ENCODE measurements at places on chromosomes 7 and 10.

GRCh38 chr7:138228769-138229168 is 152.5 kb downstream of the AKR1D1 start:
- DNase-seq = peak; percentile 45

DNA sequence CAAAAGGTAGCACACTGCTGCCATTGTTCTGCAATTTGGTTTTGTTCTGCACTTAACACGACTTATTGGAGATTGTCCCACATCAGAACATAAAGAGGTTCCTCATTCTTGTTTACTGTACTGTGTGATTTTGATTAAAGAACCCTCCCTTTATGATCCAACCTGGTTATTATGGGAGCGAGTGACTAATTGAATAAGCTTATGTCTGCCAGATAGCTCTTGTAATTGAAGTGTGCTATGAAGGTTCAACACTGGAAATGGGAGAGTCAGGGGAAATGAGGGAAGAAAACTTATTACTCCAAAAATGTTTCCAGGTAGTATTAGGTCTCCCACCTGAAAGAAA is 33.9 kb downstream of the CASP7 start:
- DNase-seq = no peak

DNA sequence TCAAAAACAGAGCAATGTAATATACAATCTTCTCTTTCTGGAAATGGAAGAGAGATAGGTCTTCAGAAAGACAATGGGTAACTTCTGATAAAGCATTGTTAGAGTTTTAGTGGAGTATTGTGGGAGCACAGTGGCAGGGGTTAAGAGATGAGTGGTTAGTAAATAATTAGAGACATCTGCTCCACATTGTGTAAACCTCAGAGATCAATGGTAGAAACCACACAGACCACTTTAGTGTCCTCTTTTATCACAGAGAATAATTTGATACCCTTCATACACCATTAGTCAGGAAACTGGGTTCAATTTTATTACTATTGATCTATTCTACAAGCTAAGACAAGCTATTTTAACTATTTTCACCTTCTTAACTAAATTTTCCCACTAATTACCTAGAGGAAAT is 35.9 kb upstream of the MAGI2 start:
- no peak for DNase-seq

DNA sequence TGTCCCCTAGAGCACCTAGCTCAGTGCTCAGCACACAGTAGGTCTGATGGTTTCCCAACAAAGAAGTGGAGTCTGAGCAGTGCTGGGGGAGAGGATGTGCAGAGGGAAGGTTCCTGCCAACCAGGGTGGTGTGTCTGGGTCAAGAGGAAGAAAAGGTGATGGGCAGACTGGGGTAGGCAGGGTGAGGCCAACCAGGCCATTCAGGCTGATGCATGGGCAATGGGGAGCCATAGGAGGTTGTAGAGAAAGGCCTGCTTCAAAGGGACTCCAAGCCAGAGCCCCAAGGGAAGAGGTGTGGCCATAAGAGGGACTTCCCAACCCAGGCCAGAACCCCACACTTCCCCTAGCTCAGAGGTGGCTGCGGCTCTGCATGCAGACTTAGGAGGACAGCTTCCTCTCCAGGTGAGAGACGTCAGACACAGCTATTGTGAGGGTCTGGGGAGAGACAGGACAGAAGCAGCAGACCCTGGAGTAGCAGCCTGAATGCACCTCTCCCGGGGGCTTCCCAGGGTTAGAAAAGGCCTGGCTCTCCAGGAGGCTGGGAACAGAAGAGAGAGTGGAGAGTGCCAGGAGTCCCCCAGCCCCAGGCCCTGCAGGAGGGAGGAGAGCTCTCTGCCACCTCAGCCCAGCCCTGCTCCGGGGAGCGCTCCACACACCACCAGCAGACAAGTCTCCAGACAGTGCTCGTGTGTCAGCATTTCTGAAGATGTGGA is 87.4 kb upstream of the ZMIZ1 start:
- no peak for DNase-seq

DNA sequence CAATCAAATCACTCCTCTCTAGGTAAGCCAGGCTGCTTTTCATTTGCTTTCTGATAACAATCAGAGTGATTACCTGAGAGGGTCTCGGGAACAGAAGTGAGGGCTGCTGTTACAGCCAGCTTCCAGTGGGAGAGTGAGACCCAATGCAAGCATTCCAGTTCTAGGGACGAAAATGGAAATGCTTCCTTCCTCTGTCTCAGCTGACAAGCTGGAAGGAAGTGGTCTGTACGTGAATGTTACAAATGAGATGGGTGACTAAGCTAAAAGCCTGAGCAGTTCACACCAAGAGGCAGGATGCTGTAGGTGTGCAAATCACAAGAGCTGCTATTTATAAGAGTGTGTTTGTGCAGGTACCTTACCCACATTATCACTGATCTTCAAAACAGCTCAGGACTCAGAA is 772.4 kb downstream of the GRID1 start:
- no peak for DNase-seq

GRCh38 chr7:144709066-144709465 is 126.8 kb downstream of the TPK1 start:
- no peak for DNase-seq

- no peak for DNase-seq
These were observed 9.2 kb upstream of the MRLN start for GRCh38 chr10:59762505-59762904.

- peak; percentile 57 for DNase-seq
These were observed 251.5 kb downstream of the LRMDA start for GRCh38 chr10:75682649-75683557.

GRCh38 chr7:73921623-73922528 is 60.9 kb downstream of the TMEM270 start:
- peak; percentile 89 for DNase-seq

- DNase-seq = no peak
These were observed 376.0 kb downstream of the TFEC start for GRCh38 chr7:115654384-115655214.

DNA sequence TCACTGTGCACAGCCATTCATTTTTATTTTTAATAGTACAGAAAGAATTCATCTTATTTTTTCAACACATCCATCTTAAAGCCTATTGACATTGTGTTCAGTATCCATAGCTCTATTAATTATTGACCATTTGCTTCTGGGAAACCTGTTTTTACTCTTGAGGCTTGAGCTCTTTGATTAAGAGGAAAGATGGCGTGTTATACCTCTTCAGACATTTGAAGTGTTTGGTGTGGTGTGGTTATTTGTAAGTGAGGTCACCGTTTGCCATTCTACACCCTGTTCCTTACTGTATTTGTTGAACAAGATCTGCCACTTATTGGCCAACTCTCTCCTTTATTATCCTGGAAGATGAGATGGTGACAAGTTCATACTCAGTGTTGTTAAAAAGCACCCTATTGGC is 18.4 kb downstream of the C7orf57 start:
- DNase-seq = no peak

DNA sequence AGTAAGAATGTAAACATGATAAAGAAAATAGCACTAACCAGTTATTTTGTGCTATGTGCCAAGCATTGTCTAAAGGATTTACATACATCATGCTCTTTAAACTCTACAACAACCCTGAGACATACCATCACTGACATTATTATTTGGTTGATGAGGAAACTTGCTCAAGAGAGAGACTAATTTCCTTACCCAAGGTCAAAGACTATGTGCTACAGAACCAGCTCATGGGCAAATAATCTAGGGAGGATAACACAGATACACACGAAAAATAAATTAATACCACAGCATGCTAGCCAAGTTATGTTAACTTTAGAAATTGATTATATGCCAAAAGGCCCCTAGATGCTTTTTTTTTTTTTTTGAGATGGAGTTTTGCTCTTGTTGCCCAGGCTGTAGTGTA is 2.7 kb downstream of the ANKRD16 start:
- no peak for DNase-seq

GRCh38 chr10:53898532-53898931 is 902.5 kb downstream of the PCDH15 start:
- DNase-seq = no peak

GRCh38 chr10:101397140-101397539 is 43.2 kb downstream of the BTRC start:
- DNase-seq = peak; percentile 91

DNA sequence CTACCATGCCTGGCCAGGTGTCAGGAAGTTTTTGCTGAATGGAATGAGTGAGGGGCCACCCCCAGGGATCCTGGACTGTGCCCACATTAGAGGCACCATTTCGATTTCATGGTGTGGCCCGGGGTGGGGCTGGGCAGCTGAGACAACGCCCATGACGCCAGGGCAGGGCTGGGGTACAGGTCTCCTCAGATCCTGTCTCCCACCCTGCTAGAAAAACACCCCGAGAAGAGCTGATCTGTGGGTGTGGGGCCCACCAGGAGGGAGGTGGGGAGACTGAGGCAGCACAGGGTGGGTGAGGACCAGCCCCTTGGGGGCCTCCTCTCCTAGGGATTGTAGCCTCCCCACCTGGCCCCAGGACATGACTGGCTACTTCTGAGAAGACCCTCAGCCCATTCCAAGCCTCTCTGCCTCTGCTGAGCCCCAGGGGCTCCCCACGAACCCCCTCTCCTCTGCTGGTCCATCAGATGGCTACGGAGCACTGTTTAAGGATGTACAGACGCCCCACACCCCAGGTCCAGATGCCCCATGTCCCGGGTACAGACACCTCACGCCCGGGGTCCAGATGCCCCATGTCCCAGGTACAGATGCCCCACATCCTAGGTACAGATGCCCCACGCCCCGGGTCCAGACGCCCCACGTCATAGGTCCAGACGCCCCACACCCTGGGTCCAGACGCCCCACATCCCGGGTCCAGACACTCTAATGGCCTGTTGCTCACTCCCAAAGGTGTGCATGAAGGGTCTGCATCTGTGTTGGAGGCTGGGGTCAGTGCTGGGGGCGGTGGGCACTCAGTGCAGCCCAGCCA is 99.4 kb downstream of the MICALL2 start:
- DNase-seq = no peak

- DNase-seq = peak; percentile 28
These were observed 46.8 kb upstream of the CD36 start for GRCh38 chr7:80591654-80592053.

DNA sequence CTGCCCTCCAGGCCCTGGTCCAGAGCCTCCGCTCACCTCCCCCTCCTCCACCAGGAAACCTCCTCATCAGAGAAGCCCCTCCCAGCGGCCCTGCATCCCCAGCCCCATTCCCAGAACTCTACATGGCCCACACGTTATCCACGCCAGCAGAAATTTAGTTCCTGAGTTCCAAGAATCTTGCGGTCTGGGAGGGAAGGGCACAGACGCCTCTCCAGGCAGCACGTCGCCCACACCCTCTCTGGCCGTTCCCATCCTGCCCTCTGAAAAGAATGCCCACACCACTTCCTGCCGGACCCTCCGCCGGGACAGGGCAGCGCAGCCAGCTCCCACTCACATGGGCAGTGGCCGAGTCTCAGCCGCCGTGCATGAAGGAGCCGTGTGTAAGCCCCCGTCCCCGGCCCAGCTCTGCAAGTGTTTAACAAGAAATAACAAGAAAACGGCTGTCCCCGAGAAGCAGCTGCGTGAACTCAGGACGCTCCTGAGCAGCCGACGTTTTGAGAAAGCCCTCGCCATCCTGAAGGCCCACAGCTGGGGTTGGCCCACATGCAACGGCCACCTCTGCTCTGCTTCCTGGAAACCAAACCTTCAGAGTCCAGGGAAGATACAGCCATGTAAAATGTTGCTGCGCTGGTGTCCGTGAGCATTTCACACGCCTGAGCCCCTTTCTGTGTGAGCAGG is 17.4 kb downstream of the ADGRA1 start:
- DNase-seq = no peak

- DNase-seq = no peak
These were observed 59.4 kb downstream of the MAD1L1 start for GRCh38 chr7:2173189-2173827.

DNA sequence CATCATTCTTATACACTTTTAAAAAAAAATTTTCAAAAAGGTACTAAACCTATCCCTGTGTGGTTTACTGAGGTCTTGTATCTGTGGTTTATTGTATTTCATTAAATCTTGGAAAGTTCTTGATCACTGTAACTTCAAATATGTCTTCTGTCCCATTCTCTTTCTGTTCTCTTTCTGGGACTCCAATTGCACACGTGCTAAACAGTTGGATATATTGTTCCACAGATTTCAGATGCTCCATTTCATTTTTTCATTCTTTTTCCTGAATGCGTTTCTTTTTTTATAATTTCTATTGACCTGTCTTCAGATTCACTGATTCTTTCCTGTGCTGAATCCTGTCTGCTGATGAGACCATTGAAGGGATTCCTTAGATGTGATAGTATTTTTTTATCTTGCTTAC is 4.6 kb upstream of the KLF6 start:
- no peak for DNase-seq

- peak; percentile 22 for DNase-seq
These were observed 107.5 kb downstream of the KIF20B start for GRCh38 chr10:89808842-89809241.

DNA sequence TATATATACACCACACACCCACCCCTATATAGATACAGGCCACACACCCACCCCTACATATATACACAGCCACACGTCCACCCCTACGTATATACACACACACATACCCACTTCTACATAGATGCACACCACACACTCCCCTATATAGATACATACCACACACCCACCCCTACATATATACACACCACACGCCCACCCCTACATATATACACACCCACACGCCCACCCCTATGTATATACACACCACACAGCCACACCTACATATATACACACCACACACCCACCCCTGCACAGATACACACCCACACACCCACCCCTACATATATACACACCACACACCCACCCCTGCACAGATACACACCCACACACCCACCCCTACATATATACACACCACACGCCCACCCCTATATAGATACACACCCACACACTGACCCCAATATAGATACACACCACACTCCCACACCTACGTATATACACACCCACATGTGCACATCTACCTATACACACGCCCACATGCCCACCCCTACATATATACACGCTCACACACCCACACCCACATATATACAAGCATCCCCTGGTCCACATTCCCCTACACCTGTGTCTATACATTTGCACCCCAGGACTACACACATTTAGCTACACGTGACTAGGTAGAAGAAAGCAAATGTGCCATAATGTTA is 52.1 kb upstream of the UBE3C start:
- no peak for DNase-seq

DNA sequence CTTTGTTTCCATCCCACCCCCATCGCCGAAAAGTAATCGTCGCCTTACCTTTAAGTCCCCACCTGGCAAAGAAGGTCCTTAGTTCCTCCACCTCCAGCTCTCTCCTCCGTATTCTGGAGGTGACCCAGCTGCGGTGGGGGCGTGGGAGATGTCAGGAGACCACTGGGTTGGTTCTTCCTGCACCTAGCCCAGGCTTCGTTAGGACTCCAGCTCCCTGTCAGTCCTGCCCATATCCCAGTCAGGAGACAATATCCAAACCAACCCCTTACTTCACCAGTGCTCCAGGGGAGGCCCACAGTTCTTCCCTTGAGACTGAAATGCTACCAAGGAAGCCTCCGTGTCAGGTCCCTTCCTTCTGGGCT is 693 bp downstream of the ADIRF start:
- peak; percentile 18 for DNase-seq

Measured in muscle of leg (tissue), 16 donors.